ENCODE measurements at places on chromosomes 7 and 10. TPM values are rescaled to one million over a fixed set of nuclear protein-coding genes. Genes with fewer than 3 reads are reported as not detected.

The SFR1 gene
- total RNA-seq: 12.9 TPM

The GIMAP1 gene
- total RNA-seq: 17.1 TPM

The PTPRE gene
- total RNA-seq: 63.9 TPM

The AKR1C8 gene
- 3.2 TPM for total RNA-seq

The MORN4 gene
- total RNA-seq: 0.44 TPM

The TWIST1 gene
- 0.39 TPM for total RNA-seq

The TSPAN14 gene
- 198 TPM for total RNA-seq

The DYDC2 gene
- total RNA-seq: not detected

The TYW1 gene
- total RNA-seq: 25.7 TPM

The SGCE gene
- 1.5 TPM for total RNA-seq

The GSDME gene
- total RNA-seq: not detected

The PRSS37 gene
- total RNA-seq: not detected

The TEX47 gene
- not detected for total RNA-seq

The SPACDR gene
- 3.7 TPM for total RNA-seq

The PLXNA4 gene
- 0.27 TPM for total RNA-seq

The MXI1 gene
- 48.1 TPM for total RNA-seq

The MYL7 gene
- not detected for total RNA-seq

The C7orf57 gene
- total RNA-seq: not detected

The UNC5B gene
- total RNA-seq: 0.07 TPM

The TUBGCP2 gene
- 73.8 TPM for total RNA-seq

The TMEM196 gene
- not detected for total RNA-seq

The EBLN1 gene
- total RNA-seq: not detected

The C10orf143 gene
- total RNA-seq: 7.7 TPM

The GIMAP6 gene
- 43.8 TPM for total RNA-seq

The MRLN gene
- total RNA-seq: not detected

The ZNF511 gene
- total RNA-seq: 29.1 TPM

The ERLIN1 gene
- total RNA-seq: 6.2 TPM

The CHST3 gene
- total RNA-seq: not detected

The STMP1 gene
- total RNA-seq: 18.2 TPM

The LMBR1 gene
- total RNA-seq: 71.9 TPM

The C10orf105 gene
- total RNA-seq: 0.52 TPM

The ARHGEF5 gene
- total RNA-seq: 10.5 TPM

The TSPAN12 gene
- total RNA-seq: not detected

The ACTA2 gene
- total RNA-seq: 26.2 TPM

The NPC1L1 gene
- total RNA-seq: 0.10 TPM

The TMEM176B gene
- not detected for total RNA-seq

The FAM237B gene
- not detected for total RNA-seq

The EIF3A gene
- total RNA-seq: 203 TPM

The CRPPA gene
- total RNA-seq: 0.17 TPM

The ARHGEF35 gene
- total RNA-seq: 3.5 TPM

The FFAR4 gene
- total RNA-seq: not detected

The C10orf71 gene
- total RNA-seq: not detected

The FAM25A gene
- total RNA-seq: not detected

The NPY4R2 gene
- total RNA-seq: not detected

The VSTM4 gene
- total RNA-seq: not detected

The GNAI1 gene
- 1.2 TPM for total RNA-seq

The CUZD1 gene
- 1.9 TPM for total RNA-seq

The VWA2 gene
- 0.12 TPM for total RNA-seq
